ENCODE measurements at places on chromosomes 11 and 22.

- DNase-seq, result no peak
These were observed 244.2 kb downstream of the NTM start for GRCh38 chr11:131614631-131615030.

GRCh38 chr11:32332990-32333319, 102.4 kb downstream of the WT1 start:
- DNase-seq, result no peak

DNA sequence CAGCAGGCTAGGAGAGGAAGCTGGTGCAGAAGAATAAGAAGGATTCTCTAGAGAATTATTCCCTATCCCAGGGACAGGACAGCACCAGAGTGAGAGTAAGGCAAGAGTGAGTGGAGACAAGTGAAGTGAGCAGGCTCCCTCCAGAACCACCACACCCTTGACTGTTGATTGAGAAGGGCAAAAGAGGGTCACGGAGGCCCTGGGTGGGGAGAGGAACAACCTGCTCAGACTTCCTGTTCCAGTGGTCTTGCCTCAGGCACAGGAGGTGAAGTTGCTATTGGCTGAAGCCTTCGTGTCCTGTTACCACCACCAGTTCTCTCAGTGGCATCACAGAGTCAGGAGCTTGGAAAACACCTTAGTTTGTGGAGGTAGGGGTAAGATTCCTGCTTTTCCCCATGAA, 51.7 kb upstream of the CCDC89 start:
- no peak for DNase-seq

DNA sequence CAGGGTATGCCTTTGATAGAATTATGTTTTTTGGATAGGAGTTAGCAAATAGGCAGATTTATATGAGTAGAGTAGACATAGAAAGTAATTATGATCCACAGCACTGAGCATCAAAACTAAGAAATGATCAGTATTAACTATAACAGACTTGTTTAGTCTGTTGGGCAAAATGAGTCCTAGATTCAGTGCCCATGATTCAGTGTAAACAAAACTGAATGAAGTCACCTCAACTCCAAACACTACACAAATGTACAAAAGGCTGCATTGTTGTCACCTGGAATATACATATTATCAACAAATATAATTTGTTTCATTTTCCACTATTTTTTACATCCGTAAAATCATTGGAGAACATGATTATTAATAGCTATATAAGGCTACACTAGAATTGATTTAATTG, 6.7 kb downstream of the UEVLD start:
- no peak for DNase-seq

GRCh38 chr22:44586351-44586990, 88.4 kb upstream of the RTL6 start:
- DNase-seq, result no peak

DNA sequence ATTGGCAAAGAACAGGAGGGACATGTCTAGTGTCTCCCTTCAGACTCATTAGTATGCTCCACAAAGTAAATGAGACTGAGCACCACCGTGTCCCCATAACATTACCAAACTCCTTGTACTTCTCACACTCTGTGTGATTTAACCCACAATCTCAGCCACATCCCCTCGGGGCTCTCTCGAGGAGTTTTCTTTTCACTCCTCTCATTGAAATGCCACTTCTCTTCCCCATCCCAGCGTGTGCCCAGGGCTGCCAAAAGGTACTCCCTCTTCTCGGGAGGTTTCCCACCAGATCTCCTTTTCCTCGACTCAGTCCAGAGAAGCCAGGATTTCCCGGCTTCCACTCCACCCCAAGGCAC, 1.1 kb downstream of the RBFOX2 start:
- no peak for DNase-seq

DNA sequence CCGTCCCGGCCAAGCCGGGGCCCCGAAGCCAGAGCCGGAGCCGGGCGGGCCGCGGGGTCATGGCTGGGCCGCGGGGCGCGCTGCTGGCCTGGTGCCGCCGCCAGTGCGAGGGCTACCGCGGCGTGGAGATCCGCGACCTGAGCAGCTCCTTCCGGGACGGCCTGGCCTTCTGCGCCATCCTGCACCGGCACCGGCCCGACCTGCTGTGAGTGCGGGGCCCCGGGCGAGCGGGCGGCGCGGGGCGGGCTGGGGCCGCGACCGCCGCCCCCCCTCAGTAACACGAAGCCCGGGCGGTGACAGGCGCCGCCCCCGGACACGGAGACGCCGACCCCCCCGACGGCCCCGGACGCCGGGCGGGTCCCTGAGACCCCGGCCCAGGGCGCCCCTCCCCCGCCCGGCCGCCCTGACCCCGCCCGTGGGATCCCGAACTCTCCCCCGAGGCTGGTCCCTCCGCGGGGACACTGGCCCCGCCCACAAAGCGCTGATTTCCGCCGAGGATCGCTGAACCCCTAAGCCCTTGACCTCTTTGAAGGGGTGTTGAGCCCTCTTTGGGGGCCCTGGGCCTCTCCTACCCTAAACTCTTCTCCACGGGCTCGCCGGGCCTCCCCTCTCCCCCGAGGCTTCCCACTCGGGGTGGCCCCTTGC, 389 bp downstream of the MICALL1 start:
- no peak for DNase-seq

- DNase-seq, result no peak
These were observed 27.6 kb upstream of the EXPH5 start for GRCh38 chr11:108620958-108621772.

- no peak for DNase-seq
These were observed 87.2 kb upstream of the PITPNB start for GRCh38 chr22:28006271-28006670.

DNA sequence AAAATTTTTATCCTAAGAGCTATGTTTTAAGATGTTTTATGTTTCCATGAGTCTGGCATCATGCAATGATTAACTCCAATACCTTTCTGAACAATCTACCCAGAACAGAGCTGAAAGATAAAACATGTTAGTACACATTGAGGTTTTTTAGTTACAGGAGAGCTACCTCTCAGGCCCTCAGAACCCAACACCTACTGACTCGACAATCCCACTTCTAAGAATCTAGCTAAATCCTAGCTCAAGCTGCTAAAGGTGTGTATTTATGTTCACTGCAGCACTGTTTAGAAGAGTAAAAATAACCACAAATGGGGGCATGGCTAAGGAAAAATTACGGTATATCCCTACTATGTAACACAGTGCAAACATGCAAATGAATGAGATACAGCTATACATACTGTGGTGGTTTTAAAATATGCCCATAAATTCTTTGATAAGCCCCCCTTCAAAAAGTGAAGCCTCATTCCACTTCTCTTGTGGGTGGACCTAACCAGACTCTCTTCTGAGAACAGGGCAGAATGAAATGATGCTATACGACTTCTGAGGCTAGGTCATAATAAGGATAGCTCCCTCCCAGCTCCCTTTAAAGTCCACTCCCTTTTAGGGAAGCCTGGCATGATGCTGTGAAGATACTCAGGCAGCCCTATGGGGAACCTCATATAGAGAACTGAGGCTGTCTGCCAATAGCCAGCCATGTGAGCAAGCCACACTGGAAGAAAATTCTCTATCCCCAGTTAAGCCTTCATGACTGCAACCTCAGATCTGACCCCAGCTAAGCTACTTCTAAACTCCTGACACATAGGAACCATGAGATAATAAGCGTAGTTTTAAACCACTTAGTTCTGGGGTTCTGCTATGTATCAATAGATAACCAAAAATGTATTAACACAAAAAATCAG, 29.5 kb downstream of the TMEM123 start:
- no peak for DNase-seq

DNA sequence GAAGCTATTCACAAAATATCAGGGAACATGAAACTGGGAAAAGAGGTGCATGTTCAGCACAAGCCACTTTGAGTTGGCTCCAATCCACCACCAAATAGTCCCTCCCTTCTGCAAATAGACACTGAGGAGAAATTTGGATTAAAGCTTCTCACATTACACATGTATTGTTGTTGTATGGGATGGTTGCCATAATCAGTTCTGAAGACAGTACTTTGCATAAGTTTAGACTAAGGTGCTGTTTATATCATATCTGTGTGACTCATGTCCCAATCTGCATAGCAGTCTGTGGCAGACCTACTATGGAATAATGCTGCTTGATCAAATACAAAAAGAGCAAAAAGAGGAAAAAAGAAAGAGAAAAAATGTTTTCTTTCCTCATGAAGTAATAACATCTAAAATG, 376.7 kb upstream of the DDI1 start:
- DNase-seq, result no peak

- no peak for DNase-seq
These were observed 805 bp upstream of the QSER1 start for GRCh38 chr11:32891657-32892354.

- DNase-seq, result no peak
These were observed 72.1 kb downstream of the ZC3H12C start for GRCh38 chr11:110165039-110165925.

DNA sequence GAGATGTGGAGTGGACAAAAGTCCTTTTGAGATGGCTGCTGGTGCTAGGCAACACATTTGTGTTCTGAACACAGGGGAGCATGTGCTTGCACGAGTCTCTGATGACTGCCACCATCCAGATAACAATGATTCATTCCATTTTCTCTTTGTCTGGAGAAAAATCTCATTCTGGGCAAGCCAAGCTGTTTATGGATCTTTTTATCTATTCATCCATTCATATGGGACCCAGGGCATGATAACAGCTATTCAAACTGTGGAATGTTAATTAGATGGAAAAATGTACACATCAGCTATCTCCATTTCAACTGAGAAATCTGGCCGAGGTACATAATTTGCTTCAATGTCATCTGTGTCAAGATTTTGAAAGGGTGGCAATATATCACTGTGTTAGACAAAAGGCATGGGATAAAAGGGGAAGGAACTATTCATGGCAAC, 117.5 kb upstream of the ZBED5 start:
- no peak for DNase-seq

DNA sequence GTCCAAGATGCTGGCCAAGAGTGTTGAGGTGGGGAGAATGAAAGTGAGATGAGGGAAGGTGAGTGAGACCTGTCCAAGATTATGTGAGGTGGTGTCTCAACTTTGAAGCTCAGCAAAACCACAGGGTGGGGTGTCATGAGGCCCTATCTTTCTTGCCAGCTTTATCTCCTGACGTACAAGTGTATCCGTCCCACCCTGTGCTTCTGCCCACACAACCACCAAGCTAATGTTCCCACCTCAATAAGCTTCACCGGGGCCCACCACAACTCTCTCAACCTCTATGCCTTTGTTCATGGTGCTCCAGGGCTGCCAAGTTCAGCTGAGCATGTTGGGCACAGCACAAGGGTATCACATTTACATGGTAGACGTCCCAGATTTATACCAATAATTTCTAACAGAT, 7.1 kb upstream of the TPST2 start:
- no peak for DNase-seq

DNA sequence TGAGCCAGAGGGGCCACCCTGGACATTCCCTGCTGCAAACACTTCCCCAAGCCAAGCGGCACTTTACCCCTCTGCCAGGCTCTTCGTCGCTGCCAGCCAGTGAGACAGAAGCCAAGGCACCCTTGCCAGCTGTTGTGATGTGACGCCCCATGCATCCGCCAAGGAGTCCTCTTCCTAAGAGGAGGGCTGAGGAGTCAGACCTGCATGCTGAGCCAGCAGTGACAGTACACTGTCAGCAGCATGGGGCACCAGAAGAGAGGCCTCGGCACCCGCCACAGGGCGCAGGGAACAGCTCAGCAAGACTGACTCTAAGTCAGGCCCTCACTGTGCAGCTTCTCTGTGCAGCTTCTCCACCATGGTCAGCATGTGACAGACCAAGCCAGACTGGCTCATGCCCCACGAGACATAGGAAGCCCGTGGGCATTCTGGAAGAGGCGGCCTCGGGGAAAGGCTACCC, 26.4 kb downstream of the VPS37C start:
- no peak for DNase-seq

DNA sequence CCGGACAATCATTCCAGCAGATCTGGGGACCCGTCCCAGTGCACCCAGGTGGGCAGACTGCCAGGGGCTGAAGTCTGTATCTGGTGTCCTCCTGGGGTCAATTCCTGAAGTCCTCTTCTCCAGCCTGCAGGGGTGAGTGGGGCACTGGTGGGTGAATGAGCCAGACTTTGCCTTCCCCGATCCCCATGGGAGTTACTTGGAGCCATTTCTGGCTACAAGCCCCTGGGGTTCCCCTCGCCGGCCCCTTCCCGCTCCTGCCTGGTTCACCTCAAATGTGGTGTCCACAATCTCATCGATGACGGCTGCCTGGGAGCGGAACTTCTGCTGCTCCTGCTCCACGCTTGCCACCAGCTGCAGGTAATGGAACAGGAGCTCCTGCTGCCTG, 5.0 kb downstream of the CST6 start:
- DNase-seq, result no peak

DNA sequence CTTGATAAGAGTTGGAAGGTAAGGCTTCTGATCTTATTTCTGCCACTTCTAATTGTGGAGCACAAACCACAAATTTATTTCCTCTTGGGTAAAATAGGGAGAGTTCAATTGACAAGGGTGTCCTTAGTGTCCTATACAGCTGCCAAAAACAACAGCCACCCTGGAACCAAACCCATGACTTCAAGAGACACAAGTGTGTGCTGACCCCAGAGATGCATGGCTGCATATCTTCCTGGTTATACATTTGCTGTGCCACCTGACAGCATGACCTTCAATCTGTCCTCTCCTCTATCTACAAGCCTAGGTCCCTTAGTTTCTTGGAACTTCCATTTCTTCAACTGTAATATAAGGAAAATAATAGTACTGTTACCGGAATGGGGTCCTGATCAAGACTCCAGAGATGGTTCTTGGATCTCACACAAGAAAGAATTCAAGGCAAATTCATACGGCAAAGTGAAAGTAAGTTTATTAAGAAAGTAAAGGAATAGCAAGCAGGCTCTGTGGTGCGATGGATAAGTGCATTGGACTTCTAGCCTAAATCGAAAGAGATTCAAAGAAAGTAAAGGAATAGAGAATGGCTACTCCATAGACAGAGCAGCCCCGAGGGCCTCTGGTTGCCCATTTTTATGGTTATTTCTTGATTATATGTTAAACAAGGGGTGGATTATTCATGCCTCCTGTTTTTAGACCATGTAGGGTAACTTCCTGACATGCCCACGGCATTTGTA, 15.5 kb upstream of the TMEM123 start:
- no peak for DNase-seq

- DNase-seq, result no peak
These were observed 3.6 kb upstream of the FBXO3 start for GRCh38 chr11:33777906-33778305.

GRCh38 chr11:32087597-32087996, 3.3 kb upstream of the RCN1 start:
- DNase-seq, result no peak

Data from activated CD8-positive, alpha-beta memory T cell treated with anti-CD3 and anti-CD28 coated beads for 48 hours (primary cell).